ENCODE measurements at places on chromosomes 11 and 22.

DNA sequence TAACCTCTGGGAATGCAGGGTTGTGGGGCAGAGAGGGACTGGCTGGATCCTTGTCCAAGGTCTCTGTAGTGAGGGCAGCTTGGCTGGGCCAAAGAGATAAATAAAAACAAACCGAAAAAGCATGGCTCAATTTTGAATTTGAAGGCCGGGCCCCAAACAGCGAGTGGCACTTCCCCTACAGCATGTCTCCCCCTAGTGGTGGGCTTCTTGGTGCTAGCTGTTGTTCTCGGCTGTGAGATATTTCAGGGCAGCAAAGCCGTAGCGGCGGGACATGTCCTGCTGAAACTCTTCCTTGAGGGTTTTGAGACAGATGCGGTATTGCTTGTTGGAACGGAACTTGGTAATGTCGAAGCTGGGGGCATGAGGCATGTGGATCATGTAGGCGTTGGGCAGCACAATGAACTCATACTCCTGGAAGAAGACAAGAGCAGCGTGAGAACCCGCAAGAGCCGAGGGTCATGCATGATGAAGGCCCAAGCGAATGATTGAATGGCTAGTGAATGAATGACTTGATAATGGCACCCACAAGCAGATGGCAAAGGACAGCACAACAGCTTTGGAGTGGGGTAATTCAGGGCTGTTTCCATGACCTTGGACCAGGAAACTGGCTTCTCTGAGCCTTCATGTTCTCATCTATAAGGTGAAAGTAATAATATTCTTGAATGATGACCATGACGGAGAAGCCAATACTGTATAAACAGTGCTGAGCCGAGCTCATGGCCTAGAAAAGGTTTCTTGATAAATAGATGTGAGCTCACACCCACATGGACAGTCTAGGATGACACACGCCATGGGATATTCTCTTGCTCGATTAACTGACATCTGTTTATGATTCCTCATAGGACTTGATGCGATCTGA is 216.3 kb upstream of the SYN3 start:
- DNase-seq: no peak

DNA sequence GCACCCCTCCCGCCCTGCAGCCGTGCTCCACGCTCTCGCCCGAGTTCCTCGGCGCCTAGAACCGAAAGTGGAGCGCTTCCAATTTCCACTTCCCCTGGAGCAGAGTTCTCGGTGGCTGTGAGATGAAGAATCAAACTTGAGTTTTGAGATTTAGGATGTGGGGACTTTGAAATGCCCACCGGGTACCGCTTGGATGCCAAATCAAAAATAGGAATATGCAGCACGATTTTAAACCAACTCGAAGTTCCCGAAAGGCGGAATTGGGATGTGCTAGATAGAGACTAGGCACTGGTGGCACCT is 569 bp downstream of the POLA2 start:
- DNase-seq: peak; percentile 69

DNA sequence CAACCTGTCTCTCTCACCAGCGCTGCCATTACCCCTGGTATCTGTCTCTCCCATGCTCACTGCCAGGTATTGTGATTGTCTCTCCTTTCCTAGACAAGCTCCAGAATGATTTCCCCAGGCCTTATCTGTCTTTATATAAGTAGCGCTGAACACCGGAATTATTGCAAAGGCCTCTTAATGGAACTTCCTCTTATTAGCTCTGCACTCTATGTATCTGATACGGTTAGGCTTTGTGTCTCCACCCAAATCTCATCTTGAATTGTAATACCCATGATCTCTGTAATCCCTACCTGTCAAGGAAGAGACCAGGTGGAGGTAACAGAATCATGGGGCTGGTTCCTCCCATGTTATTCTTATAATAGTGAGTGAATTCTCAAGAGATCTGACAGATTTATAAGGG is 39.3 kb downstream of the DDI1 start:
- DNase-seq: no peak

GRCh38 chr11:123235117-123235655 is 40.1 kb upstream of the CLMP start:
- peak; percentile 48 for DNase-seq

DNA sequence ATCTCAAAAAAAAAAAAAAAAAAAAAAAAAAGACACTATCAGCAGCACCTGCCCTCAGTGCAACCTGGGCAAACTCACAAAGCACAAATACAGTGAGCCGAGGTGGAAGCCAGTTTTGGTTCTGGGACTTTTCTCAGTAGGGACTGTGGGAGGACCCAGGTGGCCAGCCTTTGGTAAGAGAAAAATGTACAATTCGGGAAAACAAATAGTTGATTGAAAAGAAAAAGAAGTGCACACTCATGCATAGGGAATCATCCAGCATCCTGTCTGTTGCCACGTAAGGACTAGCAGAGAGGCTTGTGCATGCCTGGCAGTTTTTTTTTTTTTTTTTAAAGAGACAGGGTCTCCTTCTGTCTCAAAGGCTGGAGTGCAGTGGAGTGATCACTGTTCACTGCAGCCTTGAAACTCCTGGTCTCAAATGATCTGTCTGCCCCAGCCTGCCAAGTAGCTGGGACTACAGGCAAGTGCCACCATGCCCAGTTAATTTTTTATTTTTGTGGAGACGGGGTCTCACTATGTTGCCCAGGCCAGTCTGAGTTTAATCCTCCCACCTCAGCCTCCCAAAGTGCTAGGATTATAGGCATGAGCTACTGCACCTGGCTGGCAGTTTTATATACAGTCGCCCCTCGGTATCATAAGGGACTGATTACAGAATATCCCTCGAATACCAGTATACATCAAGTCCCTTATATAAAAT is 36.7 kb downstream of the TPST2 start:
- peak; percentile 84 for DNase-seq

DNA sequence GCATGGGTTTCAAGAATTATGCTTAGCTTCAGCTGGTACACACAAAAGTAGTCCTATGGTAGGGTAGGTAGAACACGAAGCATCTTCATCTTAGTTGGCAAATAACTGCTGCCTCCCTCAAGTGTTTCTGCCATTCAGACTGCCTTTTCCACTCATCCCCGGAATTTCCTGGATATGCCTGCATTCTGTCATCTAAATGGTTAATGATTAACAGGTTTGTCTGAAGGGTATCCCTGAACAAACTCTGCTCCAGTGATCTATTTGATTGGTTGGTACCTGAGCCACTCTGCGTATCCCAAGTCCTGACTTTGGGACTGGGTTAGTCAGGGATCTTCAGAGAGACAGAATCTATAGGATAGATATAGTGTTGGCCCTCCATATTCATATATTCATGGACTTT is 272.3 kb upstream of the RAG2 start:
- DNase-seq: no peak

DNA sequence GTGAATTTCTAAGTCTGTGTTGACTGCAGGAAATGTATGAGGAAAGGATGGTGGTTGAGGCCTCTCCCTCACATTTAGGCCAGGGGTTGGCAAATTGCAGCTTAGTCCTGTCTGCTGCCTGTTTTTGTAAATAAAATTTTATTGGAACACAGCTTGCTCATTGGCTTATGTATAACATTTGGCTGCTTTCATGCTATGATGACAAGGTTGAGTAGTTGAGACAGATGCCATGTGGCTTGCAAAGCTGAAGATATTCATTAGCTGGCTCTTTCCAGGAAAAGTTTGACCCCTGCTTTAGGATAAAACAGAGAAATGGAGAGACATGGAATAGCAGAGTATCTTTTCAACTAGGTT is 46.2 kb downstream of the BCR start:
- peak; percentile 48 for DNase-seq

GRCh38 chr11:36405585-36406367 is 104.3 kb downstream of the TRAF6 start:
- DNase-seq: no peak

DNA sequence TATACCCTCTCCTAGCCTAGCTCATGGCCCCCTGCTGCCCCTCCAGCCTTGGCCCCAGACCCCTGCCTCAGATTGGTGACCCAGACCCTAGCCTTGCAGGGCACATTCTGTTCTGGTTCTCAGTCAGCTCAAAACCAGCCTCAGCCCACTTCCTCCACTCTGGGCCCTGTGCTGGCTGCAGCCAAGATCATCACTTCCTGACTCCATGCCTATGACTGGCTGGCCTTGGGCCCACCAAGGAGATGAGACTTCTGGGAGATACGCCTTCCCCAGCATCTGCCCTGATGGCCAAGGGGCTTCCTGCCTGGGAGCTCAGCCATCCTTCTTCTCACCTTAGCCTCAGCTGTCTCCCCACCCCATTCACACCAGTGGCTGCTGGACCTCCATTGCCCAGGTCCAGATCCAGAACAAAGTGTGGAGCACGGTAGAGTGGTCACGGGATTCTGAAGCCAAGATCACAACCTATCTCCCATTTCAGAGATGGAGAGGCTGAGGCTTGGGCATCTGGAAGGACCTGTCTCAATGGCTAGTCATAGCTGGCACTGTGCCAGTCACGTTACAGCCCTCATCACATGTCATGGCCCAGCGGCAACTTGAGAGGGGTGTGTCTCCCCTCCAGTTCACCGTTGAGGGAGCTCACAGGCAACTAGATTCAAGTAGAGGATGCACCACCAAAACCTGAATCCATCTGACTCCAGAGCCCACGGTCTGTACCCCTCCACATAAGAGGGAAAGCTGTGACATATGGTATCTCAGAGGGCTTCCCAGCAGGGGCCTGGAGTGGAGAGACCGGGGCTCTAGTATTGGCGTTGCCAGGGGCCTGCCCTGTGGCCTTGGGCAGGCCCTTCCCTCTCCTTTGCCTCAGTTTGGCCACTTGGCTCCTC is 43.0 kb upstream of the KLHL35 start:
- DNase-seq: peak; percentile 48

DNA sequence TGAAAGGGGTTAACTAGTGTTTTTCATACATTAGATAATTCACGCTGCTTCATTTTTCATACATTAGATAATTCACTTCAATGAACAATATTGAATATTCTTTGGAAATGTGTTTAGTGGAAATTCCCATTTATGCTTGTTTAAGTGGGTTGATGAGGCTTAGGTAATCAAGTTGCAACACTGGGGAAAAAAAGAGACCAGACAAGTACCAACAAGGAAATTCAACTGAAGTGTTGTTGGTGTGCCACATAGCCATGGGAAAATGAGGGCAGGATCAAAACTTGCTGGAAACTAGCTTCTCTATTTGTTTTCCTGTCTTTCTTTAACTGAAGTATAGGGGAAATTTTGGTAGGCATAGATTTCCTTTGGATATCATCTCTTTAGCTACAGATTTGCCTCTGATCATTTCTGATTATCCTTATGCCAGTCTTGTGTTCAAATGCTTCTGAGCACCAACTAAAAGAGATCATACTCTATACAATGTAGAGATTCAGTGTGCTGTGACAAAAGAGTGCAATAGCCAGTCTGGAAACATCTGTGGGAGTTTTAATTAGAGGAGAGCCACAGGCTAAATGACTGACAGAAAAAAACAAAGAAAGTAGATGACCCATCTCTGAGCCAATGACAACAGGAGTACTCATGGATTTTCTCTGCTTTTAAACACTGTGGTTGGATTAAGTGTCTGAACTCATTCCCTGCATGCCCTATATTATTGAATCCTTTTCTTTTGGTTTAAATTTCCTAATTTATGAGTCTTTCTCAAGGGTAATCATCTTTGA is 67.6 kb upstream of the CTSC start:
- peak; percentile 41 for DNase-seq

- peak; percentile 29 for DNase-seq
These were observed 3.1 kb upstream of the SGSM3 start for GRCh38 chr22:40367342-40367741.

DNA sequence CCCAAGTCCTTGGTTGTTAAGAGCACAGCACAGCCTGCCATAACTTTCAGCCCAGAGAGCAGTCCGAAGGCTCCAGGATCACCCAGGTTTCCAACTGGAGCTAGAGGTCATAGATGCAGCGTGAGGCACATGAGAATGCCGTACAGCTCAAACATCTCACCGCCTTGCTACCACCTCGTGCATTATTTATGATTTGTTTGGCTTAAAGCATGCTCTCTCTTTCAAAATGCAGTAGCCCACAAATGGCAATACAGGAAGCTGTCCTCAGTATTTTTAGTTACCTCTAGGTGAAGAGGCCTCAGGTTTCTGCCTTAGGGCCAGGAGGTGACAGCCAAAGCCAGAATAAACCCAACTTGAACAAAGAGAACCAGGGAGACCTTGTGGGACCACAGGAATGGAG is 14.4 kb downstream of the SCN3B start:
- DNase-seq: no peak

DNA sequence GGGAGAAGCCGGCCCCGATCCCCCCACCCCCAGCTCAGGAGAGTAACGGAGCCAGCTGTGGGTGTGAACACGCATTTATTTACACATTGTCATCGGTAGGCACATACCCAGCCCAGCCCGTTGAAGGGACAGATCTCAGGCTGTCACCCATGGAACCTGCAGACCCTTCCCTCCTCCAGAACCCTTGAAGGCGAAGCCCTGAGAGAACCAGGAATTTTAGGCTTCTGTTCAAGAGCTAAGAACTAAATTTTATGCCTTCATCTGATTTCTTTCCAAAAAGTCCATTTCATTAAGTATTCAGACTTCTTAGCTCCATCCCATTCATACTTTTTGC is 379 bp upstream of the BRMS1 start:
- DNase-seq: no peak

- DNase-seq: no peak
These were observed 232.7 kb downstream of the DSCAML1 start for GRCh38 chr11:117564321-117564720.

DNA sequence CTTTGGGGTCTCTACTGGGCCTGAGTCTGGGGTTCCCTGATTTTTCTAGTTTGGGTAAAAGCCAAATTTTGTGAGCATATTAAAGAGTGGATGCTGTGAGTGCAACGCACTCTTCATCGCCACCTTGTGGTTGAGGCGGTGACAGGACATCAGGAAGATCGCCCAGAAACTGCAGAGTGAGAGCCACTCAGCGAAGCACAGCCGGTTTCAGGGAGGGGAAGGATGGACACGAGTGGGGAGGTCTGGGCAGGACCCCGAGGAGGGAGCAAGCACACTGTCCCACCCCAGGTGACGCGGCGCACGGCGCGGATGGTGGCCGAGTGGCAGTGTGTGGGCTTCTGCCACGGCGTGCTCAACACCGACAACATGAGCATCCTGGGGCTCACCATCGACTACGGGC is 9.1 kb downstream of the SELENOO start:
- DNase-seq: peak; percentile 67

GRCh38 chr11:28140689-28141455 is 32.7 kb downstream of the METTL15 start:
- no peak for DNase-seq

GRCh38 chr11:59616396-59616982 is 915 bp upstream of the OSBP start:
- no peak for DNase-seq

DNA sequence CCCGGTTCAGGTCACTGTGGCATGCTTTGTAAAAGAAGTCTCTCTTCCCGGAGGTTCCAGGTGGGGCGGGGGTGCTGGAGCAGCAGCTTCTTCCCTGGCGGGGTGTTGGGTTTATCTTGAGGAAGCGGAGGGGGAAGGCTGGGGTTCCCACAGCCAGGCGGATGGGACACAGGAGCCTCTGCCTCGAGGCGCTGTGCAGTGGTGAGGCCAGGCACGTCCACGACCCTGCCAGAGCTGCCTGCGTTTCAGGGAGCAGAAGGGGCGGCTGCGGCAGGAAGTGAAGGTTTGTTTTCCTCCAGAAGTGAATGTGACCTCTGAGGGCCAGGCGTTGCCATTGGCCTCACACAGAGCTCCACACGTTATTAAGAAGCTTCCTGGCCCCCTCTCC is 20.1 kb upstream of the ADORA2A start:
- no peak for DNase-seq

Data from fibroblast of villous mesenchyme (primary cell).